Activated CD8-positive, alpha-beta memory T cell treated with anti-CD3 and anti-CD28 coated beads, Interleukin-2, amount 10 ng/mL, durations not matched to agents 7 days and 5 days (primary cell): ENCODE measurements at places on chromosomes 13 and 19. TPM values are rescaled to one million over a fixed set of nuclear protein-coding genes. Genes with fewer than 3 reads are reported as not detected.

GRCh38 chr13:99757756-99758459, 213.7 kb downstream of the ZIC5 start:
- H3K27me3 ChIP-seq = no peaks in the 10 kb centered on the region
- H3K4me1 ChIP-seq = peaks cover 4% of the 10 kb centered on the region

DNA sequence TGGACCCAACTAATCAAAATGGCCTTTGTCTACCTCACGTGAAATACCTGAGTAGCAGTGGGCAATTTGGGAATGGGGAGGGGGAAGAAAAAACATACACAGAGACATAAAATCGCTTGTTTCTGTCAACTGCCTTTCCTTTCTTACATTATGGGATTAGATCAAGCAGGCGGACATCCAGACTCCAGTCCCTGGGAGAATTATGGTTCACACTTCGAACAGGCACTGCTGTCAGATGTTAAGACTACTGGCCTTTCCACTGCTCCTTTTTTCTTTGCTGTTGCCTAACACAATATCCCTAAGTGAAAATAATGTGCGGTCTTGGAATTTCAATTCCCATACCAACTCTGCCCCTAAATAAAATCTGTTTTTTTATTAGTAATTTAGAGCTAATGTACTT, 1719.7 kb upstream of the SLC10A2 start:
- H3K27me3 ChIP-seq = no peaks in the 10 kb centered on the region
- no peak overlapping the region for H3K4me3 ChIP-seq
- H3K27ac ChIP-seq = no peak overlapping the region
- H3K4me1 ChIP-seq = no peaks in the 10 kb centered on the region

Gene KCNK6
- total RNA-seq = 13.5 TPM

Gene ZNF99
- not detected for total RNA-seq

DNA sequence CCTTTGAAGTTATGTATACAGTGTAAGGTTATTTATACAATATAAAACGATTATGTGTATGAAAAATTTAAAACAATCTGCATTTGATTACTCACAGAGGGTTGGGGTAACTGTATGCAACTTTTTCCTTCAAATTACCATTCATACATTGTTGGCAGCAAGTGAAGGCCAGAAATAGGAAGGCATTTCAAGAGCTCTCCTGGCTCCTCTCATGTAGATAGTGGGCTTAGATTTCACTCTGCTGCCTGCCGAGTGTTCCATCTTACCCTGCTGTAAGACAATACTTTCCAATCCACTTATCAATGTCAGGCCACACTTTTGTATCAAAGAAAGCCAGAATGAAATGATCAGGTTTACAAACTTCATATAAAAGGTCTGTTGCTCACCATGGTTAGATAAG, 245.2 kb downstream of the DNAJC15 start:
- no peak overlapping the region for H3K4me3 ChIP-seq
- H3K4me1 ChIP-seq = peaks cover 2% of the 10 kb centered on the region
- no peaks in the 10 kb centered on the region for H3K36me3 ChIP-seq
- peaks cover 27% of the 10 kb centered on the region for H3K27me3 ChIP-seq

Gene EID2B
- 4.7 TPM for total RNA-seq

- H3K4me1 ChIP-seq = no peaks in the 10 kb centered on the region
- no peak for DNase-seq
- no peaks in the 10 kb centered on the region for H3K36me3 ChIP-seq
- H3K4me3 ChIP-seq = no peak overlapping the region
- no peaks in the 10 kb centered on the region for H3K27me3 ChIP-seq
- no peak overlapping the region for H3K27ac ChIP-seq
Measured at GRCh38 chr19:27906081-27906480, 1306.9 kb downstream of the UQCRFS1 start.

DNA sequence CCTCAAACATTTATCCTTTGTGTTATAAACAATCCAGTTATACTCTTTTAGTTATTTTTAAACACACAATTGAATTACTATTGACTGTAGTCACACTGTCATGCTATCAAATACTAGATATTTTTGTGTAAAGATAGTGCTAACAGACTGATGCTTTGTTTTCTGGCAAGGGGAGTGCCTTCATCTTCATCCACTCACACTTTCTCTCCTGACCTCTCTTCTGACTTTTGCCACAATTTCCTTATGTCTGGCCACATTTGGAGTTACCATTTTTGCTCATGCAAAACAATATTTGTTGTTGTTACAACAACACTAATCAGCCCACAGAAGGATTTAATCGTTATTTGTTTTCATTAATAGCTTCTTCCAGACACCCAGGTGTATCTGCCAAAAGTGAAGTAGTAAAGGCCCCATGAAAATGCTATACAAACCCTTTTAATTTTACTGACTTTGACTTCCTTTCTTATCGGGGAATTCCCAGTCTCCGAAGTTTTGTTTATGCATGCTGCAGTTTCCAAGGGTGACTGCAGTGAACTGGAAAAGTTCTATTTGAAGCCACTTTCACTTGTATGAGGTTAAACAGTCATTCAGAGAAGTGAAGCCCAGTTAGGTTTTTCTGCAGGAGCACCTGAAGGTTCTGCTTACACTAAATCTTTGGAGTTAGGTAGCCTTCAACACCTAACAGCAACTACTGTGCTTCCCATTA, 66.1 kb upstream of the FRY start:
- no peak overlapping the region for H3K27ac ChIP-seq
- no peak for DNase-seq
- no peaks in the 10 kb centered on the region for H3K4me1 ChIP-seq
- H3K27me3 ChIP-seq = peaks cover 23% of the 10 kb centered on the region
- H3K4me3 ChIP-seq = no peak overlapping the region

Gene ANO8
- total RNA-seq = 18.7 TPM

- H3K27ac ChIP-seq = no peak overlapping the region
- peaks cover 3% of the 10 kb centered on the region for H3K4me1 ChIP-seq
- DNase-seq = no peak
- H3K36me3 ChIP-seq = no peaks in the 10 kb centered on the region
Measured at GRCh38 chr13:51221674-51222036, 543 bp upstream of the FAM124A start.

Gene TBXA2R
- total RNA-seq = 0.54 TPM

Gene CDX2
- total RNA-seq = not detected

Gene FFAR1
- total RNA-seq = not detected

DNA sequence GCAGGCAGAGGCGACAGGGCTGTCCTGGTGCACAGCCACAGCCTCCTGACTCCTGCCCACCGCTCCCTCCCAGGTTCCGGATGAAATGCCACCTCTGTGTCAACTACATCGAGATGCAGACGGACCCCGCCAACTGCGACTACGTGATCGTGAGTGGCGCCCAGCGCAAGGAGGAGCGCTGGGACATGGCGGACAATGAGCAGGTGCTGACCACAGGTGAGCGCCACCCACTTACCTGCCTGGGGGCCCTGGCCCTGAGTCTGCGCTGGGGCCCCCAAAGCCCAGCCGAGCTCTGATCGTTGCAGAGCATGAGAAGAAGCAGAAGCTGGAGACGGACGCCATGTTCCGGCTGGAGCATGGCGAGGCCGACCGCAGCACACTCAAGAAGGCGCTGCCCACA, 5.5 kb upstream of the MRI1 start:
- H3K27me3 ChIP-seq = no peaks in the 10 kb centered on the region
- H3K27ac ChIP-seq = no peak overlapping the region
- H3K36me3 ChIP-seq = peaks cover 41% of the 10 kb centered on the region

- no peak overlapping the region for H3K4me3 ChIP-seq
- no peaks in the 10 kb centered on the region for H3K36me3 ChIP-seq
Measured at GRCh38 chr13:102117175-102117831, 284.5 kb downstream of the FGF14 start.

Gene PLVAP
- total RNA-seq = not detected
